ENCODE measurements at places on chromosomes 6 and 20.

DNA sequence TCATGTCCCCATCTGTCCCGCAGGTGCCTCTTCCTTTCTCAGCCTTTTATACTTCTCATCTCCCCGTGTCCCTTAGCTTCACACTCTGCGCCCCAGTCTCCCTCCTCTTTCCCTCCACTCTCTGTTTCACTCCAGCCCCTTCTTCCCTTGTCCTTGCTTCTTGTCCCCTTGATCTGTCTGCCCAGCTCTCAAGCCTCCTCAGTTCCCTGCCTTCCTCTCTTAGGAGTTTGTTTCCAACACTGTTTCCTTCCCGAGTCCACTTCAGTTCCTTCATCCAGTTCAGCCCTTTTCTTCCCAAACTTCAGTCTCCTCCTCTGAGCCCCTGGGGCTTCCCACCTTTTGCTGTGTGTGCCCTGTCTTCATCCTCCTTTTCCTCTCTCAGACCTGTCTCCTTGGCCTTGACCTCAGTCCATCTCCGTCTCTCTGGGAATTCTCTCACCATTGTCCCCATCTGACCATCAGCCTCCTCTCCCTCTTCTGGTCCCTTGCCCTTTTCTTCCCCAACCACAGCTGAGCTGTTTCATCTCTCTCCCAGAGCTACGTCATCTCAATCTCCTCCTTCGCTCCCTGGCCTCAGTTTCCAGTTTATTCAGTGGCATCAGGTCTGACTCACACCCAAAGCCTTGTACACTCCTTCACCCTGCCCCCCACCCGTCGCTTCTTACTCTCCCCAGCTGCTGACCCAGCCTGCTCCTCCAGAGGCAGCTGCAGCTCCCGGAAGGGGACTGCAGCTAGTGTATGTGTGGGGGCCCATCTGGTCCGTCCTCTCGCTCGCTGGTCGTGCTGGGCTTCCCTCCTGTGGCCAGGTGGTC is 2.7 kb upstream of the DDR1 start:
- DNase-seq = peak; percentile 63

DNA sequence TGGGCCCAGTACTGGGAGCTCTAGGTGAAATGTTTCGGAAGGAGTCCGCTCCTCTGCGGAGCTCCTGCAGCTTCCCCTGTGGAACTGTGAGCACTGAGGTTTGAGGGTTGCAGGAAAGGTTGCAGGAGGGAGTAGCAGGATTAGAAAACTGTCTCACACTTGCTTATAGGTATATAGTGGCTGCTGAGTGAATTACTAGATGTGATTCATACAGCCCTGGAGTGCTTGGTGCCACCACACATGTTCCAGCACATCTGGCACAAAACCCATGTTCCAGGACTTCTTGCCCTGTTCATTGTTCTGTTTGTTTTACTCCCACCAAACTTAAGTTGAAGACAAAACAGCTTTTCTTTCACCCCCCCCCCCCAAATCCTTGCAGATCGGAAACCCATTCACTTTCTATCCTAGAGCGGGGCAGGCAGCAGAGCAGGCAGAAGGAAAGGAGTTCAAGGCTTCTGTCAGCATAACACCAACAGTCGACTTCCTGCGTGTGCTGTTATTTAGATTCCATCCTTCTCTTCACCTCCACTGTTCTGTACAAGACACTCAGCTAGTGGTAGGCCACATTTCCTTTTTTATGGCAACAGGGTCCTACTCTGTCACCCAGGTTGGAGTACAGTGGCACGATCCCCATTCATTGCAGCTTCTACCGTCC is 669 bp upstream of the PEX6 start:
- DNase-seq = no peak

GRCh38 chr20:63752411-63753101 is 13.0 kb downstream of the SLC2A4RG start:
- no peak for DNase-seq

DNA sequence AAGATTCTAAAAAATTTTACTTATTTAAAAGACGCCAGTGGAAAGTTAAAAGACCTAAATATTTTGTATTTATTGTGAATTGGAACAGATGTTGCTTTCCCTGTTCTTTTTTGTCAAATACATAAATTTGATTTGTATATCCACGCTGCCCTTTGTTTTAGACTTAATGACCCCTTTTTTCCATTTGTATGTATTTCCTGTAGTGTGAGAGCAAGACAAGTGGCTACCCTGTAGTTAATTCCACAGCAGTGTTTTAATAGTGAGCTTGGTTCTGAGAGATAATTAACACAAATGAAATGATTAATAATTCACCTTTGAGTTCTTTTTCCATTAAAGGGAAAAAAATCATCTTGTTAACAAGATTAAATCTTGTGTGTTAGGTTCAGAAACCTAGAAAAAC is 16.6 kb downstream of the SH3BGRL2 start:
- DNase-seq = no peak

DNA sequence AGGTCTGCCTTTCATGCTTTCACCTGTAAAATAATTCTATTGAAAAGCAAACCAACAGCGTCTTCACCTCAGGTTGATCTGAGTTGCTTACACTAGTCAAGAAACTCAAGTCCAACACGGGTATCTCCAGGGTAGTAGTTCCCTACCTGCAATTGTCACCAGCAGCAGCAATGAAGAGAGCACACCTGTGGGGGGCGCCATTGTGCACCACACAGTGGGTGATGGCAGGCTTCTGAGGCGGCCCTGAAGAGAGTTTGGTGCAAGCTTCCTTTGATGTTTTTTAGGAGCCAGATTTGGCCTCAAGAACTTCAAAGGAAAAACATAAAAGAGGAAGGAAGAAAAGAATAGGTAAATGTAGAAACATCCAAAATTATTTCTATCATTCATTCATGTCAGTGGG is 45.1 kb downstream of the KIAA0319 start:
- no peak for DNase-seq

- no peak for DNase-seq
Measured at GRCh38 chr6:128964233-128964755, 81.4 kb downstream of the LAMA2 start.

- DNase-seq = no peak
Measured at GRCh38 chr6:26045928-26046368, 41.3 kb upstream of the HFE start.

DNA sequence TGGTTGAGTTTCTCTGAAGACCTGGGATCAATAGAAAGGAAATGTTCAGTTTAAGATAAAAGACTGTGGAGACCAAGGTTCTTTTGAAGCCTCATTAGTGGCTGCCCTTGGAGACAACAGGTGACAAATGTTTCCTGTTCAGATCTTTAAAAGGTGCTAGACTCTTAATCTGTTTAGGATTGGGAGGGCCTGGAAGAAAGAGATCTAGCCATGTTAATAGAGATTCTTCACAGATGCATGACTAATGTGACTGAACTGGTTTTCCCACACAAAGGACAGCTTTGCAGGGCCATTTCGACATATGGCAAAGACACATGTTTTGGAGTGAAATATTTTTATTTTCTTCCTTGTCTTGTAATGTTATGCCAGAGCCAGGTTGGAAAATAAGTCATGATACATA is 82.2 kb downstream of the WDR27 start:
- no peak for DNase-seq

GRCh38 chr20:44180814-44181213 is 6.2 kb downstream of the JPH2 start:
- DNase-seq = no peak
